NCI-H526 (cell line): ENCODE measurements at places on chromosomes 3 and 15.
A peak's percentile ranks its signal among the peaks of the same experiment; 100 is the strongest.

DNA sequence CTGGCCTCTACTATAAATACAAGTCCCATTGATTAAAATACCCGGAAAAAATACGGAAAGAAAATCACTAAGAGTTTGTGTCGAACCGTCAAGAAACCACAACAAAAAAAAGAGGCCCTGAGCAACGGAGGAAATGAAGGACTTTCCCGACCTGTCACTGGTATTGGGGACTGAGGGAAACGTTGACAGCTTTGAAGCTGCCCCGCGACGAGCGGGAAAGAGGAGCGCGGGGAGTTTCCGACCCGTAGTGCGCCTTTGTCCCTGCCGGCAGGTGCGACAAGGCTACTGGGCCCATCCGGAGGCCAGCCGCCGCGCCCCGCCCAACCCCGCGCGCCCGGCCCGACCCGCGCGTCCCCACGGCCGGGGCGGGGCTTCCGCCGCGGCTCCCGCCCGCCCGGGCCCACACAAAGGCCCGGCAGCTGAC is 416 bp downstream of the PBRM1 start:
- peak; percentile 92 for DNase-seq

DNA sequence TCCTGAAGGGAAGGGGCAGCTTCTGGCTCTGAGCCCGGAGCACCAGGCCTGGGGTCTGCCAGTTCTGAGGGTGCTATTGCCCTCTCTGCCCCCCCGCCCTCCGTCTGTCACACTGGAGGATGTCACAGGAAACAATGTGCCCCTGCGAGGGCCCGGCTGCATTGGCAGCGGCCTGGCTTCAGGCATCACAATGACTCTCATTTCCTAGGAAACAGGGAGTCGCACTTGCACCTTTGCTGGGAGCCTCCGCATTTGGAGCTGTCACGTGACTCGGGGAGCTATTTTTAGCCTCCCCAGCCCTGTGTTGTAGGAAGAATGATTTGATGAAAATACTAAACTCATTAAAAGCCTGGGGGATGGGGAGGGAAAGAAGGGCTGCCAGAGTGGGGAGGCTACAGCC is 518.9 kb downstream of the SHQ1 start:
- no peak for DNase-seq

DNA sequence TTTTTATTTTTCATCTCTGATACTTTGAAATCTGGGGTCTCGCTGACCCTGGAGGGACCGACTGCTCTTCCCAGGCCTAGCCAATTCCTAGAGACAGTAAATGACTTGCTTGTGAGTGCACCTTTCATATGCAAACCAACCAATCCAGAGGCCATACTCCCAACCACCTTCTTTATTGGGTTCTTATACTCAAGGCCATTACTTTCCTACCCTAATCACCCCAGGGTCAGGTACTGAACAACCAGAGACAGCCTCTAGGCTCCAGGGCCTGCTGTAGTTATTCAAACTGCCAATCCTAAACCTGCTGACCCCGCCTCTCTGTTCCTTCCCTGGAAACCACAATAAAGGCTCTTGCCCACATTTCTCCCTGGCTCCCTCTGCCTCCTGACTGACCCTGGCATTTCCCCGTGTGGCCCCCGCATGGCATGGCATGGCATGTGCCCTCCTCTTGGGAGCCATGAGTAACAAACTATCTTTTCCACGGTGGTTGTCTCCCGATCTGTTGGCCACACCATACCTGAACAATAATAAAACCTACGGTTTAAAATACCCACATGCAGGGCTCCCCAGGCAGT is 42.9 kb downstream of the ADCY5 start:
- no peak for DNase-seq

DNA sequence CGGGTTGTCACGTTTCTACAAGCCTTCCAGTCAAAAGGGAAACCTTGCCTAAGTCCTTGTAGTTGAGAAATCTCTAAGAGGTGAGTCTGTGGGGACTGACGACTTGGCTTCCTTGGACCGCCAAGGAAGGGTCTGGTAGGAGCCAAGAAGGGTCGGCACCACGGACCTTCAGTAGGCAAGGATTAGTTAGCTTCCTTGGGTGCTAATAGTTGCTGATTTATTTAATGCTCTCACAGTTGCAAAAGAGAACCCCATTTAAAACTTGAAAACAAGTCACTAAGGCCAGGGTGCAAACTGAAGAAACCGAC is 361 bp upstream of the LCMT2 start:
- DNase-seq = no peak

GRCh38 chr15:45112591-45113379 is 1.2 kb downstream of the DUOX2 start:
- no peak for DNase-seq

DNA sequence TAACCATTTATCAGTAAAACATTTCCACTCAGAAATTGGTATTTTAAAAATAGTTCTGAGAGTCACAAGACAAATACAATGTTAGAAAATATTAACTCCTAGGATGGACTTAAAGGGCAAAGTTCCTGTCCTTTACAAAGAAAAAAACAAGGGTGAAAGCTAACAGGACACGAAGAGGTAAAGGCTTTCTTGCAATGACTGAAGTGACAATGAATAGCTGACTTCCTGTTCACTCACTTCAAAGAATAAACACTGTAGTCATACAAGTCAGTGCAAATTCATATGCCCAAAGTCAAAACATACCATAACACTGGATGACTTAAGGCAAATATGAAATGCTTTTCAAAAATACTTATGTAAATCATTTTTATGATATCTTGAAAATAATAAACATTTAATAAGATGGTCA is 1389.8 kb upstream of the ALCAM start:
- no peak for DNase-seq

- DNase-seq = no peak
Measured at GRCh38 chr3:143222981-143223380, 103.4 kb downstream of the CHST2 start.

DNA sequence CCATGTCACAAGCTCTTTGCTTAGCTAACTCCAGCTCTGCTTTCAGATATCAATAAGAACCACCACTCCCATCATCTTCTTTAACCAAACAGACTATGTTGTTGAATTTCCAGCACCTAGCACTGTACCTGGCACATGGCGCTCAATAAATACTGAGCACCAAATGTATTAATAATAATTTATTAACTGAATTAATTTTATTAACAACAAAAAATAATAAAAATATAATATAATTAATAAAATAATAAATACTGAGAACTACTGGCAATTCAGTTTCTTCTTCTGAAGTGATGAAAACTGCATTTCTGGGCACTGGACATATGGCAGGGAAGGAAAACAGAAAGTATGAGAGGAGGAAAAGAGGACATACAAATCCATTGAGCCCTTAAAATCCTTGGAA is 263.9 kb downstream of the ZMAT3 start:
- no peak for DNase-seq

- DNase-seq = no peak
Measured at GRCh38 chr3:135760581-135760980, 204.9 kb upstream of the PPP2R3A start.

- no peak for DNase-seq
Measured at GRCh38 chr3:127566833-127567232, 23.7 kb downstream of the TPRA1 start.

GRCh38 chr15:68789091-68789490 is 31.6 kb downstream of the ANP32A start:
- no peak for DNase-seq

- DNase-seq = no peak
Measured at GRCh38 chr3:134846911-134847317, 51.9 kb downstream of the EPHB1 start.

GRCh38 chr15:70493376-70493775 is 270.0 kb downstream of the UACA start:
- no peak for DNase-seq

- no peak for DNase-seq
Measured at GRCh38 chr3:168070919-168071318, 24.8 kb downstream of the GOLIM4 start.

GRCh38 chr3:183797996-183798395 is 27.4 kb downstream of the MAP6D1 start:
- DNase-seq = no peak

- DNase-seq = no peak
Measured at GRCh38 chr3:52367891-52368880, 52.1 kb downstream of the DNAH1 start.

DNA sequence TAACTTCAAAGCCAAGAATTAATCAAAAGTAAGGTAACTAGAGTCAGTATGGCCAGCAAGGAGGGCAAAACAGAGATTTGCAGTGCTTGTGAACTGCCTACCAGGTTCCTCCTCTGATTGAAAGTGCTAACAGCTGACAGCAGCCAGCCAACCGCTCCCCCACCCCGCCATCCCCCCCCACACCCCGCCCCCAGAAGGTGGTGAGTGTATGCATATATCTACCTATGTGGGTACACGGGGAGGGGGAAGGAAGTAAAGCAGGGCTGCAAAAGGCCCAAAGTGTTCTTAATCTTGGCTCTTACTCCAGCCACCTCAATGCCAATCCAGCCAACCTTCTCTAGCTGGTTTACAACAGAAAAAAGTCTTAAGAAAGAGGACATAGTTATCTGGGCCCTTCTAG is 50.7 kb downstream of the RAF1 start:
- DNase-seq = no peak

DNA sequence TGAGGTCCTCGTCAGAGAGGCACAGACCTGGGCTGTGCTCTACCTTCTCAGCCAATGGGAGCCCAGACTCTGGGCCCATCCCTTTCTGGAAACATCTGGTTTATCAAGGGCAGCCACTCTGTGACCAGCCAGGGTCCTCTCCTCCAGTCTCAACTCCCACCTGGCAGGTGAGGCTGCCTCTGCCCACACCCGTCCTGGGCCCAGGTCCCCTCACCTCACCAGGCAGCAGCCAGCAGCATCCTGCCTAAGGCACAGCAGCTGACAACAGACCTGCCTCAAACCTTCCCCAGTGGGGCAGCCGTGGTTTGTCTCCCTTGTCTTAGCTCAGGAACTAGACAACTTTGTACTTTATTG is 8.7 kb upstream of the VIPR1 start:
- DNase-seq = no peak

DNA sequence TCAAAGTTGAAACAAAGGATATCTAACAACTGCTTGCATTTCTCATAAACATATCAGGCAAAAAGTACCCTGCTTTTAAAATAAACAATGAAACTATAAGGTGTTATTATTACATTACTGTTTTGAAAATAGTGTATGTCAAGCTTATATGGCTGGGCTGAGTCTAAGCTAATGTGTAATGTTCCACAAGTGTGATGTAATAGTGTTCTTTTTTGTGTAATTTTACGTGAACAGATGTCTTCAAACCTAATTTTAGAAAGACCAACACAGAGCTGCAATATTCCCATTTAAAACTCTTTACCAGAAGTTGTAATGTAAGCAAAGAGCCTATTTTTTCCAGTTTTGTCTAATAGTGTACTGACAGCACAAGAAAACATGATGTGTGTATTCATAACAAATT is 34.0 kb downstream of the MINDY2 start:
- DNase-seq = no peak

GRCh38 chr15:74618841-74619596 is 3.4 kb downstream of the CLK3 start:
- no peak for DNase-seq

GRCh38 chr3:184583578-184584451 is 22.2 kb downstream of the EPHB3 start:
- DNase-seq = no peak

- peak; percentile 77 for DNase-seq
Measured at GRCh38 chr3:129439226-129439816, 427 bp downstream of the MBD4 start.

GRCh38 chr3:16538507-16538906 is 25.0 kb upstream of the RFTN1 start:
- no peak for DNase-seq

DNA sequence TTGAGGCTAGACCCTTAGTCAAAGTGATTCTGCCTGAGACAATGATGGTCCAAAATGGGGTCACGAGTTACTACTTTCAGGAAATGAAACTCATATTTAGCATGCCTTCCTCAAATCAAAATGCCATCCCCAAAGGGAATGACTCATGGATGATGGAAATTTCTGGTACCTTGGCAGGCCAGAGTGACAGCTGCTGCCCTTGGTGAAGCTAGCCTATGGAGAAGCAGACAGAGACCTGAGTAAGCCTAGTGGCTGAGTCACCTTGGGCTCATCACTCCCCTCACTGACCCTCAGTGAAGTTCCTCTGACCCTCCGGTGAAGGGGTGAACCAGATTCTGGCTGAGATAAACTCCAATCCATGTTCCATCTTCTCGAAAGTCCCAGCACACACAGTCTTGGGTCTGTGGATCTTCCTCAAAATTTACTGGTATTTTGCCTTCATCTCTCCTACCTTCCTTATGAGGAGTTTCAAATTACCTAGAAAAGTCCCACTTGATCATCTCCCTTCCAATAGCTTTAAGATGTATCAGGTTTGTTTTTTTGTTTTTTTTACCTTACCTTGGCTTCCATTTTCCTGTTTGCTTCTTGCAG is 54.5 kb upstream of the ABHD17C start:
- no peak for DNase-seq

- no peak for DNase-seq
Measured at GRCh38 chr3:56957522-56957921, 102.9 kb upstream of the SPATA12 start.
